ENCODE measurements at places on chromosomes 3 and 15.

GRCh38 chr3:181382656-181383055 is 329.1 kb upstream of the SOX2 start:
- DNase-seq, result no peak

DNA sequence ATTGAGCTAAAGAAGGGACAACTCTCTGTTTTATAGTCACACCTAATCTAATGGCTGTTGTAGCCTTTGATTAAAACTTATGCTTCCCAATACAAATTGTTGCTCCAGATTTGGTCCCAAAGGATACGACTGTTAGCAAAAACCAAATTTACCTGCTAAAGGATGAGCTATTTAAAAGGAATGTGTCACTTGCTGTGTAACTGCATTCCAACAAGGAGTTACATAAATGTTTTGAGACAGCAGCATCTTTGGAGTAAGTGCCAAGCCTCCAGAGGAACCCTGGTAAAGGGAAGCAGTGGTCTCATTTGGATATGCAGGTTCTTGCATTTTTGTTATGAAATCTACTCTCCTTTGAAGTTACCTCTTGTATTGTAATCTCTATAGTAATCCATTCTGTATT is 233.3 kb downstream of the THSD4 start:
- DNase-seq, result no peak

DNA sequence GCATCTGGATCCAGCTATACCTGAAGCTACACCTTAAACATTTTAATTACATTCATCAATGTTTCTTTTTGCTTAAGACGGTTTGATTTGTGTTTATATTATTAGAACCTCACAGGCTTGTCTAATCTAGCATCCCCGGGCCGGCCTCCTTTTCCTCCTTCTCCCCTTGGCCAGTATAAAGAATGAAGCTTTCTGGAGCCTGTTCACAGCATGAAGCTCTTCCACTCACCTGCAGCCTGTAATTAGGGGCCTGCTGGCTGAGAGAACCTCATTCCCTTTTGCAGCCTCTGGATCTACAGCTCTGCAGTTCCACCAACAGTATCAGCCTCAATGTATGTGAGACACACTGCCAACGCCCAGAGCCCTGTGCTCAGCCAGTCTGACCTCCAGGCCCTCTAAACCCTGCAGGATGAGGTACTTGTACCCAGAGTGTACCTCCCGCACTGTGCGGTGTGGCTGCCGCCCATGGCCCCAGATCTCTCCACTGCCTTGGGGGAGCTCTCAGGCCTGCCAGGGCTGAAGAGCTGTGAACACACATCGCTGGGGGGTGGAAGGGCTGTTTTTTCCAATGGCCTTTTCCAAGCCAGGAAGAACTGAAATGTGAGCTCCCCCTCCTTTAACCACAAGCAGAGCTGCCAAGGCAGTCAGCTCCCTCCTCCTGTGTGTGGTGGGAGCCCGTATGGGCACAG is 114.7 kb upstream of the ALDH1A3 start:
- DNase-seq, result no peak

DNA sequence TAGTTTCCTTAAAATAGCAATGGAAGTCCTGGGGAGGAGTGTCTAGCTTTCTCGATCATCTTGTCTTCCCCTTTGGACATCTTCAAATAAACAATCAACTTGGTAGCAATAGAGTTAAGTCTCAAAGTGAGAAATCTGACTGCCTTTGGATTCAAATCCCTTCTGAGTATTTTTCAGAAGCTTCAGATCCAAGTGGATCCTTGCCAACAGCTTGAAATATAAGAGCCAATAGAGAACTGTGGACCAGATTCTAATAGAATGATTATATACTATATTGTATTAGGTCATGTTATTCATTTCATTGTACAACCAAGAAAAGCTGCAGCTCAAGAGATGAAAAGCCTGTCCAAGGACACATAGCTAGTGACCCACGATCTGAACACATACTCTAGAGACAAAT is 60.2 kb downstream of the SYNPR start:
- no peak for DNase-seq

DNA sequence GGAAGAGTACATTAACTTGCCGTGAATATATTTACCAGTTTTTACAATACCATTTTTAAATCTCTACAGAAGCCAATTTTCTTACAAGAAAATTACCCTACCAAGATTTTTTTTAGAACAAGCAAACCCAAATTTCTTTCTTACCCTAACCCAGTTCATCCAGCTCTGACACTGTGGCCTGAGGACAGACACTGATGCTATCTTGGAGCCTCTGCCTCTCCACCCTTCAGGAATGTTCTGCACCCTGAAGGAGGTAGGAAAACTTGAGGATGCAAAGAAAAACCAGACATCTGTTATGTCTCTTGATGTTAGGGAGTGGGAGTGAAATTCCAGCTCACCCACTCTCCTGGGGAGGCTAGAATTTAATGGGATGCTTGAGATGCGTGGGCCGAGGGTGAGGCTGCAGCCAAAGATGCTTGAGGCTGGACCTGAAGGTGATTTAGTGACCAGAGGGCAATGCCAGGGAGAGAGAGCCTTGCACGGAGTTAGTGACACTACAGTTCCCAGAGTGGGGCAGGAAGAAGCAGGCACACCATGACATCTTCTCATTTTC is 69.9 kb downstream of the LIPC start:
- DNase-seq, result no peak

- no peak for DNase-seq
Measured at GRCh38 chr15:101198800-101199199, 53.0 kb downstream of the CHSY1 start.

- no peak for DNase-seq
Measured at GRCh38 chr15:51388726-51389125, 47.3 kb downstream of the GLDN start.

DNA sequence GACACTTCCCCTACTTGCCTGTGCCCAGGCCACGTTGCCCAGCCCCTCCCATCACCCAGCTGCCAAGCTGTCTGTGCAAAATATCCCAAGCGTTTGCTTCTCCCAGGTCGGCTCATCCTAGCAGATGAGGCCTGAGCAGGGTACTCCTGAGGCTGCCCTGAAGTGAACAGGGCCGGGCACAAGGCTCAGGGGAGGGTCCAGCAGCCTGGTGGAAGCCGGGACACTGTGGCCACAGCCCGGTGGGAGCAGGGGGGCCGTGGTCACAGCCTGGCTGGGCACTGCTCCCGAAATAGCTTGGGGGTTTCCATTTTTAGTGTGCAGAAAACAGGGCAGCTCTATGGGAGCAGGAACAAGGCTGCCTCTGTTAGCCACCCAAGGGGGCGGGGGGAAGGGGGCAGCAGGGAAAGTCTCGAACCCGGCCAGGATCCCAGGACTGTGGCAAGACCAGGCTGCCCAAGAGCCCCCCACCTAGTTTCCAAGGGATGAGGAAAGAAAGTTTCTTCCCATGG is 3.4 kb downstream of the PLXNB1 start:
- no peak for DNase-seq

DNA sequence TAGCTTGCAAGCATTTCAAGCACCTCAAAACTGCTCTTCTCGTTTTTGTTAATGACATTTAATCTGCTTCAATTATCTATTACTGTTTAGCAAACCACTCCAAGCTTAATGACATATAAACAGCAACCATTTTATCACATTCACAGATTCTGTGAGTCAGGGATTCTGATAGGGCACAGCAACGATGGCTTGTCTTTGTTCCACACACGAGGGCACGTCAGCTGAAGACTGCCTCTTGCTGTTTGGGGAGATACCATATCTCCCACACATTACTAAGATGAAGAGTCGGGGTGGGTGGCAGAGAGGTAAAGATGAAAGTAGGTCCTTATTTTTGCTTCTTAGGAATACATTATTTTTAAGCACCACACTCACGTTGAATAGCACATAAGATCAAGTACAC is 19.3 kb downstream of the CPOX start:
- DNase-seq, result peak; percentile 65

DNA sequence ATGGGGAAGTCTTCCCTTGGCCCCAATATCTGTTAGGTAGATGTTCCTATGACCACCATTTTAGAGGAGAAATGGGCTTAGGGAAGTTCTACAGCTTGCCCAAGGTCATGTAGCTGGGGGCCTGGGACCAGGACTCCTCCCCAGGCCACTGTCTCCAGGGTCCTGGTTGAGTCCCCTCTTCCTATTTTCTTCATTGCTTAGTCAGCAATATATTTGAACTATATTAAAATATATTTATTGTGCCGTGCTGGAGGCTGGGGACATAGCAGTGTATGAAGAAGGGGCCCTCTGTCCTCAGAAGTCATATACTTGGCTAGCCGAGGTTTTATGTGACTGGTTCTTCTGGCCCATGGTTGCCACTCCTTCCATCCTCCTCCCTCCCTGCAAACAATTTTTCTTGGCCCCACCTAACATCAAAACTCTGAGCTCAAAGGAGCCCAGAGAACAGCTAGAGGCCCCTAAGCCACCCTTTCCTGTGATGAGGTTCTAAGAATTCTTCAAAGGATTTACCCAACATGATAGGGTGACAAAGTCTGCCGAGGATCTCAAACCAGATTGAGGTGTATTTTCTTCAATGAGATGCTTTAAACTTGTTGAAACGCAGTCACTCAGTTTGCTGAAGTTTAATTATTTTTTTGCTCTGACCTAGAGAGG is 121.2 kb upstream of the RASGRP1 start:
- no peak for DNase-seq

- DNase-seq, result no peak
Measured at GRCh38 chr3:128411574-128412064, 55.1 kb downstream of the DNAJB8 start.

- DNase-seq, result no peak
Measured at GRCh38 chr3:57402675-57403074, 110.2 kb upstream of the ASB14 start.

GRCh38 chr15:63020759-63021430 is 21.7 kb upstream of the TPM1 start:
- no peak for DNase-seq

GRCh38 chr15:62847900-62848489 is 194.6 kb upstream of the TPM1 start:
- DNase-seq, result peak; percentile 19

GRCh38 chr3:177811835-177812234 is 614.6 kb upstream of the TBL1XR1 start:
- no peak for DNase-seq

DNA sequence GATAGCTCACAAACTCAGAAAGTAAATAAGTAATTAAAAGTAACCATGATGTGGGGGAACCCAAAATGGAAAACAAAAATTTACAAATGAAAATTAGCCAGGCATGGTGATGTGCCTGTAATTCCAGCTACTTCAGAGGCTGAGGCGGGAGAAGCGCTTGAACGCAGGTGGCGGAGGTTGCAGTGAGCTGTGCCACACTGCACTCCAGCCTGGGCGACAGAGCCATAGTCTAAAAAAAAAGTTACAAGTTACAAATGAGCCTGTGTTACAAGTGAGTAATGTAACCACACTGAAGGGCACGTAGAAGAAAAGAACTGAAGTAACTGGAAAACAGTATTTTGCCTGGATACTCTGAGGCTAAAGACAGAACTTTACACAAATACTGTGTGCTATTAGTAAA is 11.3 kb downstream of the EXOSC7 start:
- no peak for DNase-seq

DNA sequence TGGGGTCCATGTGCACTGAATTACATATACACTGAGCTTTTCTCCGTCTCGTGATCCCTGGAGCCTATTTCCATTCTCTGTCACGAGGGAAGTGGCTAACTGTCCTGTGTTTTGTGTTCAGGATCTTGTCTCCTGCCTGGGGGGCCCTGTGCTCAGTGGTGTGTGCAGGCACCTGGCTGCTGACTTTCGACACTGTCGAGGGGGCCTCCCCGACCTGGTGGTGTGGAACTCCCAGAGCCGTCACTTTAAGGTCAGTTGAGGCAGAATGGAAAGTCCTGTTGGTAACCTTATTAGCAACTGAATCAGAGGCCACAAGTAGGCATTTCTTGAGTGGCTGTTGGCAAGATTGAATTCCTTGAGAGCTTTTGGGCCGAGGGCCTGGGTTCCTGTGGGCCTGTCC is 26.7 kb downstream of the FAN1 start:
- no peak for DNase-seq

DNA sequence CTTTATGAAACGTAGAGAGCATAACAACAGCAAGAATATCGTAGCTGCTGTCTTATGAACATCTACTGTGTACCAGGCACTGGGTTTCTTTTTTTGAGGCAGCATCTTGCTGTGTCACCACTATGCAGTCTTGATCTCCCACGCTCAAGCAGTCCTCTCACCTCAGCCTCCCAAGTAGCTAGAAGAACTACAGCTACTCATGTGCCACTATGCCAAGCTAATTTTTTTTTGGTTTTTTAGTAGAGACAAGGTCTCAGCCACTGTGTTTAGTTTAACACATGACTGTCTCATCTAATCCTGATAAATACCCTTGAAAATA is 129.9 kb downstream of the VGLL4 start:
- no peak for DNase-seq

GRCh38 chr15:66896611-66897010 is 168.8 kb upstream of the SMAD3 start:
- no peak for DNase-seq

- DNase-seq, result no peak
Measured at GRCh38 chr3:107881509-107881908, 209.3 kb downstream of the CD47 start.

DNA sequence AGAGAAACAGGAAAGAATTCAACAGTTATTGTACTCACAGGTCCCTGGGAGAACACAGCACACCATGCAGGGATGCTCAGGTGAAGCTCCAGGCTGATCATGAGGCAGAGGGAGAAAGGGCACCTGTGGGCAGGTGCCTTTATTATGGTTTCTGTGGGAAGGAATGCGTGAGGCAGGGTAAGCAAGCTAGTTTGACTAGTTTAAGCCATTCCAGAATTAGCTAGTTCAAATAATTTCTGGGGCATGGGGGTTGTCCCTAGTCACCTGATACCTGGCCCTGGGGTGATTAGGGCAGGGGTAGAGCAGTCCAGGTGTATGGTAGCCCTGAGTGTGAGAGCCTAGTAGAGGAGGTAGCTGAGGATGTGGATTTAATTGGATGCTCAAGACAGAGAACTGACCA is 47.9 kb upstream of the DCLK3 start:
- no peak for DNase-seq

GRCh38 chr3:124633524-124633923 is 96.7 kb upstream of the UMPS start:
- DNase-seq, result no peak

DNA sequence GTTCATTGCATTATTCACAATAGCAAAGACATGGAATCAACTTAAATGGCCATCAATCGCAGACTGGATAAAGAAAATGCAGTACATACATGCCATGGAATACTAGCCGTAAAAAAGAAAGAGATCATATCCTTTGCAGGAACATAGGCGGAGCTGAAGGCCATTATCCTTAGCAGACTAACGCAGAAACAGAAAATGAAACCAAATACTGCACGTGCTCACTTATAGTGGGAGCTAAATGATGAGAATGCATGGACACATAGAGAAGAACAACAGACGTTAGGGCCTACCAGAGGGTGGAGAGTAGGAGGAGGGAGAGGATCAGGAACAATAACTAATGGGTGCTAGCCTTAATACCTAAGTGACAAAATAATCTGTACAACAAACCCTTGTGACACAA is 57.9 kb downstream of the RASA2 start:
- no peak for DNase-seq

GRCh38 chr3:10204921-10205320 is 40.2 kb downstream of the IRAK2 start:
- no peak for DNase-seq

GRCh38 chr15:68389936-68390817 is 41.8 kb downstream of the ITGA11 start:
- no peak for DNase-seq
